ENCODE measurements at places on chromosomes 16 and 17.

- no peak for DNase-seq
Measured at GRCh38 chr16:8855051-8855786, 13.6 kb downstream of the CARHSP1 start.

- DNase-seq: no peak
Measured at GRCh38 chr17:77637818-77638575, 320.5 kb upstream of the TNRC6C start.

GRCh38 chr17:37382056-37382455 is 6.3 kb downstream of the C17orf78 start:
- DNase-seq: no peak

GRCh38 chr17:39665642-39666224 is 584 bp downstream of the TCAP start:
- DNase-seq: no peak

DNA sequence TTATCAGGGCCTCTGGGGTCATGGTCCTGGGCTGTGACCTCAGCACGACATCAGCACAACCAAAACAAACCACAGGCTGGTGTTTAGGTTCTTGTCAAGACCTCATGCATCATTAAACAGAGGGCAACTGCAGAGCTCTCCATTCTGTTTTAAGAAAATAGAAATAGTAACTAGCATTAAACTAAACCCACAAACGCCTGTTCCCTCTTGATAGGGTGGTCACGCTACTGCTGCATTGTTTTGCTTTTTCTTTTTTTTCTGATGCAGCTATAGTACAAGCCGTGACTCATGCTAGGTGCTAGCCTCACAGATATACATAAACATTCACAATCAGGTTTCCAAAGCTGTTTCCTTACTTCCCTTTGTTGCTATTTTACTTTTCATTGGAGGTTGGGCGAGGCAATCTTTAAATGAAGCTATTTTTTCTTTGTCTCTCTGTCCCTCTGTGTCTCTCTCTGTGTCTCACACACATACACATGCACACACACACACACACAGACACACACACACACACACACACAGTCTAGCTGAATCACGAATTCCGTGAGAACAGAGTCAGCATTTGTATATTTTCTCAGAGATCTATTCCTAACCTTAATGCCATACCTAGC is 310.3 kb downstream of the CDH13 start:
- DNase-seq: no peak

GRCh38 chr16:47977802-47978201 is 178.0 kb downstream of the ABCC12 start:
- no peak for DNase-seq

DNA sequence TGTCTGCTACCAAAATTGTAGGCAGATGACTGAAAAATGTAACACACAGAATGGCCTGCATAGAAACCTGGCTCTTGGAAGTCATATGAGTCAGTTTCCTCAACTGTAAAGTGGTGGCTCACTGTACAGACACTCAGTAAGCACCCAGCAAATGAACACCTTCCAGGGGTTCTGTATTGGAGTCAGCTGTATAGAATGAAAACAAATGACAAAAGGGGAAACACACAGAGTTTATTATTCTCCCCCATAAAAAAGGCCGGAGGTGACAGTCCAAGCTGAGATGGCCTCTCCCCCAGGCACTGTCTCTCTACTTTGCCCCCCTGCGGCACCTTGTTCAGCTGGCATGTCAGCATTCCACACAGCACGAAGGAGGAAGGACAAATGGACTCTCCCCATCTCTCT is 6.2 kb upstream of the MEOX1 start:
- DNase-seq: no peak

DNA sequence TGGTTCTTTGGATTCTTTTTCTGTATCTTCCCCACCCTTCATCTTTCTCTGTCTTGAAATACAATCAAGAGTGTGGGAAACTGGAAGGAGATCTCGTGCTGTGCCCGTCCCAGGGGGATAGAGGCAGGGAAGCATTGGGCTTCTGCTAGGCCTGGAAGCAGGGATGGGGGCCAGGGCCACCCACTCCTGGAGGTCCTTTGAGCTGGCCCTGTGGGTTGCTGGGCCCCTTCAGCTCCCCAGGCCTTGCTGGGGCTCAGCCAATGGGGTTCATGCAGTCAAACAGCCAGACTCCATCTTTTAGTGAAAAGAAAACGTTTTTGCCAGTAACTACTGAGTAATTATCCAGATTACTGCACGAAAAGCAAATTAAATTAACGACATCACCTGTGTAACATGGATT is 67.8 kb downstream of the CCDC182 start:
- no peak for DNase-seq

DNA sequence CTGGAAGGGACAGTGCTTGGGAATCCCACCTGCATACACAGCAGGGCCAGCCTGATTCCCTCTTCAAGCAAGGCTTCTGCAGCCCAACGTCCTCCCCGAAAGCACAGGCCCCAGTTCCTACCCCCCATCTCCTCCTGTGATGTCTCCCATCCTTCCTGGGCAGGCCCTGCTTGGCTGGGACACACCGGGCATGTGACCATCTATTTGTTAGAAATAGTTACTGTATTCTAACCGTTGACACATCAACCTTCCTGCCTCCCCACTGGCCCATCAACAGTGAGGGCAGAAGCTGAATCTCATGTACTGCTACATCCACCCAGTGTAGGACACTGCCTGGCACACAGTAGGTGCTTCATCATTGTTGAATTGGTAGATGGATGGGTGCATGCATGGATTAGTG is 10.7 kb downstream of the PRR29 start:
- no peak for DNase-seq

- no peak for DNase-seq
Measured at GRCh38 chr17:17093764-17094163, 51.5 kb downstream of the MPRIP start.

DNA sequence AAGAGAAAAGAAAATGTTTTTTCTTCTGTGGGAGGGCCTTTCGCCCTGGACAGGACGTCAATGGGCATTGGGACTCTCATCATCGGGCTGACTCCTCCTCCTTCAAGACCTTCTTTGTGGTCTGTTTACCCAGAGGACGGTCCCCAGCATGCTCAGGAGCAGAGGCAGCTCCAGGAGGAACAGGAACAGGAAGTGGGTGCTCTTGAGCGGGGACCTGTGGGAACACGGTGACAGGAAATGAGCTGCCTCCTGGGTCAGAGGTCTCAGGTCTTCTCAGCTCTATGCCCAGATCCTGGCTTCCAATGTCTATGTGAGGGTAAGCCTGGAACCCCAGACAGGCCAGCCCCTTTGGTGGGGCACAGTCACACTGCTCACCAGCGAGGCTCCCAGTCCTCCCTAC is 12.2 kb downstream of the CD300LD start:
- no peak for DNase-seq

- DNase-seq: no peak
Measured at GRCh38 chr16:17930280-17930679, 406.3 kb downstream of the NPIPA8 start.

DNA sequence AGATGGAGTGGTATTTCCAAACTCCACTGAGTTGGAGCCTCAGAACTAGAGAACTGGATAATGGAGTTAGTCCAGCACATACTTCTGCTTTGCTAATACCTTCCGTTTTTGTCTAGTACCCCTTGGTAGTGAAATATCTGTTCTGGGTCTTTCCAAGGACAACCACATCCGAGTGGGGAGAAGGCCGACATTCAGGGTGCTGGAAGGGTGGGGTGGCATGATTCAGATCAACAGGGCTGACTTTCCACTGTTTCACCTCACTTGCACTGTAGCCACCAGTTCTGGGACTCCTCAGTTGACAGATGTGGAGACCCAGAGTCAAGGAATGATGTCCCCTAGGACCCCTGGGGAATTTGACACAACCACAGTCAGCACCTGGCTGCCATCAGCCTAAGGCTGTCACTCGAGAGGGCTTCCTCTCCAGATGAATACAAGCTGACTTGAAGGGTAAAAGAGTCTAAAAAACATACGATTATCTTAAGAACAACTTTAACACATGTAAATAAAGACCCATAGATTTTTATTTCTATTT is 84.8 kb upstream of the HNF1B start:
- no peak for DNase-seq

DNA sequence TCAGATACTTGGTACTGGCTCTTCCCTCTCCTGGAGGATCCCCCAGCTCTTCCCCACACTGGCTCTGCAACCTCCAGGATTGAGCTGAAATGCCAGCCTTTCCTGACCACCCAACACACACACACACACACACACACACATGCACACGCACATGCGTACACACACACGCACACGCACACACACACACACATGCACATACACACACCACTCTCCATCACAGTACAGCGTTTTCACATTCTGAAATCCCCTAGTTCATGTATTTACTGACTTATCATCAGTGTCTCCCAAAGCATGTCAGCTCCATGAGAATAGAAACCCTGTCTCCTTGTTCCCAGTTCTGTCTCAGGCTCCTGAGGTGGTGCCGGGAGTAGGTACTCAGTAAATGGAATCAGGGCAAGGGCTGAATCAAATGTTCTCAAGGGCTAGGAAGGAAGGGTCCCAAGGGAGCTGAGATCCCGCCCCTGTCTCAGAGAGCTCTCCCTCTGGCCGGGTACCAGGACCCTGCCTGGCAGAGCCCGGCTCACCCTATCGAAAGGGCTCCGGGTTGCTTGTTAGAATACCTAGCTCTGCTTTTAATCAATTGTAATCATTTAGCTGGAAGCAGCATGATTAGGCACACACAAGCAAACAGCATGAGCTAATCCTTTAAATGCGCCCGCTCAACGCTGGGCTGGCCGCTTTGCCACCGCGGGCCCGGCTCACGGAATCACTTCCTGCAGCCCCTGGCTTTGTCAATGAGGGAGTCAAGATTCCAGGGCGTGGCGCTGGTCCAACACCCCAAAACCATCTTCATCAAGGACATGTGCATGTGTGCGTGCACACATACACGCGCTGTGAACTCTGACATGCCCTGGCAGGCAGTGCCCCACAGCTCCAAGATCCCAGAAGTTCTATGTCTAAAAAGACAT is 140.7 kb downstream of the C16orf78 start:
- DNase-seq: no peak

DNA sequence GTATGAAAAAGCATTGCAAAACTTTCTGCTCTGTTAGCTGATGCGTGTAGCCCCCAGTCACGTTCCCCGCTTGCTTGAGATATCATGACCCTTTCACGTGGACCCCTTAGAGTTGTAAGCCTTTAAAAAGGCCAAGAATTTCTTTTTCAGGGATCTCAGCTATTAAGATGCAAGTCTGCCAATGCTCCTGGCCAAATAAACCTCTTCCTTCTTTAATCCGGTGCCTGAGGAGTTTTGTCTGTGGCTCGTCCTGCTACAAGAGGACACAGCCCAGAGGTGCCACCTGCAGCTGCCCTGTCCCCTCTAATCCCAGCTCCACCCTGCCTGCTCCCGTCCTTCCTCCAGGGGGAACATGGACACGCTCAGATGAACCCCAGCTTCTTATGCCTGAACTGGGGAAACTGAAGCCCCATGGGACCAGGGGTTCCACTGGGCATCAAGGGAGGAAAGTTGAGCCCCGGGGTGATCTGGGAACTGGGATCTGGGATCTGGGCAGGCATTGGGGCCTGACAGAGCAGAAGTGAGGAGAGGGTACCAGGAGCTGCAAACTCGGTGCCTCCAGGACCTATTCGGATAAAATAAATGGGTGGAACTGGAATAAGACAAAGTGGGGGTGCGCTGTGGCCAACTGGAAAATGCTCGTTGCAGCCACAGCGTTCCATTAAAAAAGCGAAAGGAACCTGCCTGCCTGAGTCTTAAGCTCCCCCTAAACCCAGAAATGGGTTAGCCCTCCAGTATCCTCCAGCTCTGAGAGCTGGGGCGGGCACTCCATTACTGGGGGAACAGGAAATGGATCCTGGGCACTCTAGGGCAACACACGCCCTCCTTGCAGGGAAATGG is 19.7 kb downstream of the QPRT start:
- no peak for DNase-seq

- DNase-seq: no peak
Measured at GRCh38 chr16:3814755-3815154, 65.8 kb downstream of the CREBBP start.

GRCh38 chr17:38600416-38600815 is 5.3 kb downstream of the SRCIN1 start:
- DNase-seq: no peak

GRCh38 chr17:48549914-48550501 is 5.1 kb upstream of the HOXB2 start:
- no peak for DNase-seq

- DNase-seq: peak; percentile 30
Measured at GRCh38 chr17:77772461-77772897, 186.0 kb upstream of the TNRC6C start.

GRCh38 chr16:11611871-11612664 is 25.3 kb upstream of the LITAF start:
- no peak for DNase-seq

- DNase-seq: no peak
Measured at GRCh38 chr17:514584-514983, 162.0 kb upstream of the RPH3AL start.

- DNase-seq: no peak
Measured at GRCh38 chr17:7704601-7705268, at the start of gene EFNB3. Gene EFNB3 (plus strand): TSS chr17:7705202. CDS start chr17:7705599, 397 bp downstream.

- DNase-seq: no peak
Measured at GRCh38 chr17:78618264-78619066, 41.3 kb upstream of the DNAH17 start.

DNA sequence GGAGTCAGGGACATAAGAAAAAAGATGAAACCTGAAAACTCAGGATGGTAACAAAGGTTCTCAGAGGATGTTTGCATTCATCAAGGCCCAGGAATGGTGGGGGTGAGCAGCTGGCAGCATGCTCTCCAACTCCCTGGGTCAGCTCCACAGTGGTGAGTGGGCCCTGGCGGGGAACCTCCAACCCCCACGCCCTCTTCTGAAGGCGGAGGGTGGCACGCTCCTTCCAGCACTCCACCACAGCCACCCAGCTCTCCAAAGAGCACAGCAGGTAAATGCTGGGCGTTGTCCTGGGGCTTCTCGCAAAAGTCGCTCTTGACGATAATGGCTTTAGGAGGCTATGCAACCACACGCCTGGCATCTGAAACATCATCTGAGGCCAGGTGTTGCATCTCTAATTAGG is 173.8 kb downstream of the C16orf78 start:
- no peak for DNase-seq

DNA sequence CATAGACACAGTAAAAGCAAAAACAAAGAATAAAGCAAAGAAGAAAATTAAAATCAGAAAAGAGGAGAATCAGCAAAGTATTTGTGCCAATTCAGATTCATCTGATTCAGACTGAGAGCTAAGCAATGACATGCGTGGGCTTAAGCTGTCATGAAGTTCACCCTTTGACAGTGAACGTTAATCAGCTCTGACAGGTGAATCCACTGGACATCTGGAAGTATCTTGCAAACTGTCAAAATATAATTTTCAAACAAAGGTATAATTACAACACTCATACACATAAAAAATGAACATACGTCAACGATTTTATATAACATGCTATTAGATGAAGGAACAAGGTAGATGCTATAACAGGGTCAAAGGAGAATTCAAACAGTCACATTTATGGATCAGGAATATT is 596.3 kb upstream of the SALL1 start:
- no peak for DNase-seq

- no peak for DNase-seq
Measured at GRCh38 chr17:35315283-35315682, 58.1 kb downstream of the SLFN11 start.

GRCh38 chr17:7486181-7486580 is 2.0 kb downstream of the POLR2A start:
- DNase-seq: no peak
